Suppressor macrophage treated with lipopolysaccharide for 4 hours (primary cell): ENCODE measurements at places on chromosomes 3 and 15.

- DNase-seq: no peak
Observed at GRCh38 chr3:12815719-12816118, 19.2 kb downstream of the CAND2 start.

DNA sequence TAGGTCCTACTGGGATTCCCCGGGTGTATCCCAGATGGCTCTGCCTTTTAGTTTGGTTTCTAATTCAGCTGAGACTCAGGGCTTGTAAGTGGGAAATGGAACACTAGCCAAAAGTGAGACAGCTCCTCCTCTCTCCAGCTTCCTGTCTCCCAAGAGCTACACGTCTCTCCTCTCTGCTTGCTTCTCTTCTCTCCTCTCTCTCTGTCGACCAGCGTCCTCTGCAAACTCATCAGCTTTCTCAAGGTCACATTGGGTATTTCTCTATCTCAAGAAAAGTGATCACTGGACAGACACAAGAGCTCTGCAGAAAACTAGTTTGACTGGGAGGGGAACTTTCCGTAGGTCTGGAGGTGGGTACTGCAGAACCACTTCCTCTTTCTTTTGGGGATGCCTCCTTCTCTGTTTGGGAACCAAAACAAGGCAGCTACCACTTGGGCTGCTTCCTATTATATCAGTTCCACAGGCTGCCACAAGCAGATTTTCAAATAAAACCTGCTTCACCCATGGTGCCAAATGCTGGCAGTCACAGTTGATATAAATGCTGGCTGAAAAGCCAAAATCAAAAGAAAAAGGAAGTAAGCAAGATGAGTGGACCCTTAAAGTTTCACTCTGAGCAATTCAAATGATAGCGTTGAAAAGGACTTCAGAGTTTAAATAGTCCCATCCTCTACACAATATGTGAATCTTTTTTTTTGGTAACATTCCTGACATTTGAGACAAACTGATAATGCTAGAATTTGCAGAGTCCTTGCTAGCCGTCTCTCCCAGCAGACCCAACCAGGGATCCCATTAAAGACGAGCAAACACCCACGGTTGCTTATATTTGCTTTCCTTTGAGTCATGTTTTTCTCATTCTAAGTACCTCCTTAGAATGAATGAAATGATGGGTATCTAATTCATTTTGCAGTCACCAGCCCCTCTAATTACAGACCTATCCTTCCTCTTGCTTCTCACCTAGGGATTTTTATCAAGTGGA lies 7.2 kb upstream of the DYNC1LI1 start:
- peak; percentile 70 for DNase-seq

- no peak for DNase-seq
Observed at GRCh38 chr3:63639806-63640205, 12.7 kb upstream of the SNTN start.

DNA sequence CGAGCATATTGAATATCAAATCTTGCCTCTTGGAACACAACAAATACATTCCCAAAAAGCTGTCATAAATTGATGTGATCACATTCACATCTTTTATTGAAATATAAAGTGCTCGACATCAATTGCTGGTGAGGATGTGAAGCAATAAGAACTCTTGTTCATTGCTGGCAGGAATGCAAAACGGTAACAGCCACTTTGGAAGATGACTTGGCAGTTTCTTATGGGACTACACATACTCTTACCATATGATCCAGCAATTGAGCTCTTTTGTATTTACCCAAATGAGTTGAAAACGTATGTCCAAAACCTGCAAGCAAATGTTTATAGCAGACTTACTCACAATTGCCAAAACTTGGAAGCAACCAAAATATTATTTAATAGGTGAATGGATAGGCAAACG lies 234.9 kb downstream of the CACNA2D3 start:
- no peak for DNase-seq

DNA sequence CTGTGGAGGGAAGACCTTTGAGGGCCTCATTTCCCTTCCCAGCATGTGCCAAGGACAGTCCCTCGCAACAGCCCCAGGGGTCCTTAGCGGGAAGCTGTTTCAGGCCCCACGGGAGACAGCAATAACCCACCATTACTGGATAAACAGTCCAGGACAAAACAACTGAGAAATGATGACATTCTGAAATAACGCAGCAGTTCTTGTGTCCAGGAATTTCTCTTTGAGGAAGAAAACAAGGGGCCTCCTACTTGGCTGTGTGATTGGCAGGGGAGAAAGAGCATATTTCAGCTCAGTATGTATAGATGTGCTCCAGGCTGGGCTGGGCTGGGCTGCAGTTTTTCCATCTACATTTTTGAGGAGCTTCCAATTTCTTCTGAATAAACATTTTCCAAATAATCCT lies 82.2 kb upstream of the THBS1 start:
- no peak for DNase-seq

DNA sequence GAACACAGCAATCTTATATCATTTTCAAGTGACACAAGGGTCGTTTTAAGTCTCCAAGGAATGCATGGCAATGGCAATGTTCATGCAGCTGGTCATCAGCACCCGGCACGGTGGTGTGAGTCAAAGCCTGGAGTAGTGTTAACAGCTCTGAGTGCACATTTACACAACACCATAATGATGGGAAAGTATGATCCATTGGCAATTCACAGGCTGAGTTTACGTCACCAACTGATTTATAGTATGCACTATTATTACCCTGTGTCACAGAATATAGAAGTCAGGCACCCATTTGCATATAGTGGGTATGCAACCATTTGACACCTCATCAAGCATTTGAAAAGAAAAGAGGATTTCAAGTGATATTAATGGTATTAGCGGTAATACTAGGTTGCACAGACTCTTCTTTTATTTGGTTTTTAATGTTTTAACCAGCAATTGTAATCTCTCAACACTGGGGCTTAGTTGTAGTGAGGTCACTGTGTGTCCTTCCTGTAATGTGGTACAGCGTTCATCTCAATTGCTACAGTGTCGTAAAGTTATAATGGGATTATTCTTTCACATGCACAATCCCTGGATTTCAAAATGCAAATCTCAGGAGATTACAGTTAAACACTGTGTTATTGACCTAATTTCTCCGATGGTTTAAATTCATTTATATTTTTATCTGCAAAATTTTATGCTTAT lies 113.8 kb downstream of the C3orf38 start:
- DNase-seq: no peak

DNA sequence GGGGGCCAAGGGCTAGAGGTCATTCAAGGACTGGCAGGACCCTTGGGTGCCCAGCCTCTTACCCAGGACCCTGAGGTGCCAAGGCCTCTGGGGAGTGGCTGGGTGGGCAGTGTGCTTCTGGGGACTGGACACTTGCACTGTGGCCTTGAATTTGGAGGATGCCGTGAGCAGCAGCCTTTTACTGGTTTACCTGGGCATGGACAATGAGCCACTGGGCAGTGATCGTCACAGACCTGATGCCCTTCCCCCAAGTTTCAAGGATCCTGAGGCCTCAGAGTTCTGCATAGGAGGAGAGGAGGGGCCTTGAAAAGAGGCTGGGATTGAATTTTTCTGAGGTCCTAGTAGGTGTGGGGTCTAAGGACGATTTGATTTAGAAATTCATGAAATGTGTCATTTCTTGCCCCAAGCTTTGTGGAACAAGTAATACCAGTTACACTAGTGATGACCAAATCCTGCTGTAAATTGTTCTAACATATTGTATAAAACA lies 146.1 kb upstream of the TPM1 start:
- no peak for DNase-seq

DNA sequence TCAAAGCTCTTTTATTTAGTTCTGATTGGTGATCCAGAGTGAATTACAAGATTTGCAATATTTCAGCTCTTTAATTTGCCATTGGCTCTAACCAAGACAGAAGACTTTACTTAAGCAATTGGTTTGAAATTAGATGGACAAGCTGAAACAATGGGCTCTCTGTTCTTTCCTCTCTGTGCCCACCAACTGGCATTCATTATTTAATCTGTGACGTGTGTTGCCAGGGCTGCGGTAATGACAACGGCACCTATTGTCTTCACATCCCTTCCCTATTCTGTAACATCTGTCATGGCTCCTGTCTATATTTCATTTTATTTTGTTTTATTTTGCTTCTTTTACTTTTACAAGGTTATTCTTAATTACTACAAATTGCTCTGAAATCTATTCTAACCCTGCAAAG lies 33.9 kb downstream of the PLD1 start:
- no peak for DNase-seq

- no peak for DNase-seq
Observed at GRCh38 chr3:134559591-134559990, 73.7 kb downstream of the CEP63 start.

DNA sequence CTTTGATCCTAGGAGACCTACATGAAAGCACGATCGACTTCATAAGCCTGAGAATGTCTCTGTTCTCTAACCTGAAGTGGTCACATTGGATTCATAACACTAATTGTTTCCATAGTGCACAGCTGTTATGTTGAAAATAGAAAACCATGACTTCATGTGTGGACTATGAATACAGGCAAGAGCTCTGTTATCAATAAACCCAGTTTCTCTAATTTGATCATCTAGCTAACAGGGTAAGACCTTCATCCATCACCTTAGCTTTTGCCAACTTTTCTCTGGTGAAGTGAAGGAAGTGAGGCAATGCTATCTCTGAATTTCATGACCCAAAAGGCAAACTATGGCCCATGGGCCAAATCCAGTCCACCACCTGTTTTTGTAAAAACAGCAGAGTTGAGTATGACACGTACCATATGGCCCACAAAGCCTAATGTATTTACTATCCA lies 27.2 kb downstream of the ABI3BP start:
- DNase-seq: no peak

GRCh38 chr3:156160647-156161046 lies 40.3 kb downstream of the KCNAB1 start:
- DNase-seq: peak; percentile 27

- DNase-seq: no peak
Observed at GRCh38 chr3:145088917-145089316, 1072.1 kb downstream of the PLOD2 start.

DNA sequence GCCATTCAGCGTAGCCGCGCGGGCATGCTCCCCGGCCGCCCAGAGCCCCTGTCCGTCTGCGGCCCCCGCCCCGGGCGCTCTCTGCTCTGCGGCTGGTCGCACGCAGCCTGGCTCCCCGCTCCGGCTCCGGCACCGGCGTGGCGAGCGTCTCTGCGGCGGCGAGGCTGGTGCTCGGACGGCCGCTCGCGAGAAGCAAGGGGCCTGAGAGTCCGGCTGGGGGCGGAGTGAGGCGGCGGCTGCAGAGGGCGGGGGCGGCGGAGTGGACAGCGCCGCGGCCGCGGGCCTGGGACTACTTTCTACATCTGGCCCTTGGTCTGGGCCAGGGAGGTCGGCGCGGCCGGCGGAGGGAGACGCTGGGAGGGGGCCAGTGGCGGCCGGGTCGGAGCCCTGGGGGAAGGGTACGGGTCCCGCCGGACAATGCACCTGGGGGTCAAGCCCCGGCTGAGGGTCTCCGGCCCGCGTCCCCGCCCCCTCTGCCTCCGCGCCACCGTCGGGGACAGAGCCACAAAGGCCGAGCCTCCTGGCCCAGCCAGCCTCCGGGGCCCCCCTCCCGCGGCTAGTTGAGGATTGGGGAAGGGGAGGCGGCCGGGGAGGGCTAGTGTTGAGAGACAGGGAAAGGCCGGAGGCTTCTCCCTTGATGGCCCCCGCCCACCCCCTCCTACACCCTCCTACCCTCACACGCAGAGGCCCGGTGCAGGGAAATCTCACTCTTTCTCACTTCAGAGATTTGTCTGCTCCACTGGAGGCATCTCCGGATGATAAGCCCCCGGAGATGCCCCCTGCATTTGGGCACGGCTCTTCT lies at the start of gene PRTG:
PRTG (minus strand) TSS at position 226 of the 802 bp plus-strand sequence; CDS start at position 5, 221 bp downstream.
- peak; percentile 5 for DNase-seq

DNA sequence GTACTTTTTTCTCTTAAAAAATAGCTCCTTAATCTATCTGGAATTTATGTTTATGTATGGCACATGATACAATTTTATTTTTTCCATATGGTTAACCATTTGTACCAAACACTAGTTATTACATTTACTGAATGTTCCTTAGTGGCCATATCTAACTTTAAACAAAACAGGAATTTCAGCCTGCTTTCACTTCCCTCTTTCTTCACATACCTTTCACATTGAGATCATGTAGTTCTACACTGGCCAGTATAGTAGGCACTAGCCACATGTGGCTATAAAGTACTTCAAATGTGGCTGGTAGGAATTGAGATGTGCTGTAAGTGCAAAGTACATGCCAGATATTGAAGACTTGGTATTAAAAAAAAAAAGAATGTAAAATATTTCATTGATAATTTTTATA lies 4.7 kb upstream of the RYK start:
- peak; percentile 49 for DNase-seq

DNA sequence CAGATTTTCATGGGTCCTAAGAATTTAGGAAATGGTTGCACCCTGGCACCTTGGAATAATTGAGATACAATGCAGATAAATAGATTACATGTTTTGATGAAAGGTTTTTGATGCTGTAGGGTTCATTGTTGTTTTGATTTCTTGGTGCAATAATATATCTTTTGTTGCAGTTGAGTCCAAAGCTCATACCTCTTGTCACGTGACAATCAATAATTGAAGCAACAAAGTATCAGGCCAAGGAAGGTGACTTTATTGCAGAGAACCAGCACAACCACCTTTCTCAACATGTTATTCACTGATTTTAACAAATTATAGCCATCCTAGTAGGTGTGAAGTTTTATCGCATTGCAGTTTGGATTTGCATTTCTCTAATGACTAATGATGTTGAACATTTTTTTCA lies 285.5 kb upstream of the SLCO3A1 start:
- no peak for DNase-seq

DNA sequence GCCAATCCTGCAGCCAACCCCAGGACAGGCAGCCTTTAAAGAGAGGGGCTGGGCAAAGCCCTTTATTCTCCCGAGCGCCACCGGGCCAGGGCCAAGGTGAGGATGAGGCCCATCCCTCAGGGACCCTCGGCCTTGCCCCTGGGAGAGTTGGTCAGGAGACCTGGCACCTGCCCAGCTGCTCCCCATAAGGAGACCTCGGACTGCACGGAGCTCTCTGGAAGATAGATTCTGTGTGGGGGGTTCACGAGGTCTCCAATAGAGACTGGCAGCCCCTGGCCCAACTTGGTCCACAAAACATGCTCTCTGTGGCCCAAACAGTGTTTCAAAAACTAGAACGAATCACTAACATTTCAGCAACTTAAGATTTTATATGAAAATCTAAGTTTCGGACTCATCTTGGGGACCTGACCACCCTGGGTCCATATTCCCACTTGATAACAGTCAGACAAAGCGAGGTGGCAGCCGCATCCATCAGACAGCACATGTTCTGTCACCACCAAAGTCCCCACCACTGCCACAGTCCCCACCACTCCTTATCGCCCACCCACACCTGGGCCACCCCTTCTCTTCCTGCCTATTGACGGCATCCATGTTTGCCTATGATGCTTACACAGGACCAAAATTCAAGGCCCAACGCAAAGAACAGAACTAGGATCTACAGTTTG lies 114.4 kb upstream of the RPL32 start:
- no peak for DNase-seq
